Left forelimb (tissue), 1 donor: ENCODE measurements at places on chromosomes 1 and 21.

- no peak for DNase-seq
These were observed 236.1 kb upstream of the VAMP3 start for GRCh38 chr1:7535016-7535415.

DNA sequence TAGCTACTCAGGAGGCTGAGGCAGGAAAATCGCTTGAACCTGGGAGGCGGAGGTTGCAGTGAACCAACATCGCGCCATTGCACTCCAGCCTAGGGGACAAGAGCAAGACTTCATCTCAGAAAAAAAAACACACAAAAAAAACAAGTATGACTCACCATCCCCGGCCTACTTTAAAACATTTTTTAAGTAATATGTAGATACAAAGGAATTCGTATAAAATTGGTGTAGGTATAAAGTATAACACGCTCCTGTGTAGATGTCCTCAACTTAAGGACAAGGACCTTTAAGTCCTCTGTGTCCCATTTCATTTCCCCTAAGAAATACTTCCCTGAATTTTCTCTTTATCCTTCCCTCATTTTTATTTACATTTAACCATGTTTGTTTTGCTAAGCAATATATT, 73.4 kb upstream of the PKN2 start:
- DNase-seq = no peak

DNA sequence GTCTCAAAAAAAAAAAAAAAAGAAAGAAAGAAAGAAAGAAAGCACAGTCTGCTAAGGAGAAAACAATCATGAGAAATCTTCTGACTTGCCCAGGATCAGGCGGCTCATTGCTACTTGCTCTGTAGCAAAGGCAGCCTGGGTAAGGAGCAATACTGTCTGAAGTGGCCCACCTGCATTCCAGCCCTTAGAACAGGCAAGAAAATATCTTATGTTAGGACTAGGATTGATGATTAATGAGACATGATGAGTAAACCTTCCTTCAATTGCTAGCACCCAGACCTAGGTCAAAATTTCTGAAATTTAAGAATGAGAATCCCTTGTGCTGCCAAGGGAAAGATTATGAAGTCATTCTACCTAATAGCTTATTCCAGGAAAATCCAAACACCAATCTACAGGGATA, 140.8 kb downstream of the DSCAM start:
- DNase-seq = no peak

GRCh38 chr1:36055706-36056105, 28.2 kb upstream of the TEKT2 start:
- DNase-seq = no peak

DNA sequence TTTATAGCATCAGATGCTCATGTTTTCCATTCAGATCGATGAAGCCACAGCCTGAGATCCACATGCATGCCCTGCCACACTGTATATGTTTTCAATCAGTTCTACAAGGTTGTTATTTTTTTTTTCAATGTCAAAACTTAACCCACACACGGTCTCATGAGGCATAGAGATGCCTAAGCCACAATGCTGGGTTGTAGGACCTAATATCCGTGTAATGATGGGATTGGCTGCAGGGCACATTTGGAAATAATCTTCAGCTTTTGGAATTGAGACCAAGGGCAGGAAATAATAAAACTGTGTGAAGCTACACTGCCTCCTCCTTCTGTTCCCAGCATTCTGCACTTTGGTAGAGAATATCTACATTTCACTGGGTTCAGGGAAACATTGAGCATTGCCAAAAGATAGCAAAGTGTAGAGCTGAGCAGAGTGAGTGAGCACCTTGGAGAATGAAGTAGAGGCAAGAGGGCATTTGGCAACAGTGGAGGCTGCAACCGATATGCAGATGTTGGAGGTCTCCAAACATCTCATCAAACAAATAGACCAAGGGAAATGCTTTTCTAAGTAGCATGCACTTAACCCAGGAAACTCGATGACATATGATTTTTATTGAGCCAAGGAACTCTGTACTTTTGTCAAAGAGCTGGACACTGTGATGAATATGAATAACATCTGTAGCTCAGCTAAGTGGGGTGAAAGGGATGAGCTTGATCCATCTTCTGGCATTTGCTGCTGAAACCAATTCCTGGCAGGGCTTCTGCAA, 176.7 kb downstream of the LYPLAL1 start:
- DNase-seq = no peak

GRCh38 chr1:222991908-222992307, 151.1 kb downstream of the TLR5 start:
- no peak for DNase-seq

GRCh38 chr1:107786203-107786845, 178.7 kb downstream of the VAV3 start:
- DNase-seq = no peak

DNA sequence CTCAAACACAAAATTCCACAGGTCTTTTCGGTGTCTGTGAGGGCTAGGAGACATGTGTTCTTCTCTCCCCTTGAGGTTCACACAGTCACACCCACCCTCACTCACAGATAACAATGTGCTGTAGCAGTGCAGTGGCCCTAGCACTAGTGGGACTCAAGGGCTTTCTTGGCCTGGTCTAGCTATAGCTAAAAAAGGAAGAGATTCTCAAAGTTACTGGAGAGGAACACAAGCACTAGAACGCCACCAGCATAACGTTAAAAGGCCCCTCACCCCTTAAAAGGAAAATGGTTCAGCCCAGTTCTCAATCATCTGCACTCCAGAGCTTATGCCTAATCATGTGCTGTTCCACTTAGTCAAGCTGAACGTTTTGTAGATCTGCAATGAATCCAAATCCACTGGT, 39.5 kb downstream of the RGS8 start:
- no peak for DNase-seq

GRCh38 chr1:5239911-5240310, 585.5 kb downstream of the AJAP1 start:
- DNase-seq = no peak

DNA sequence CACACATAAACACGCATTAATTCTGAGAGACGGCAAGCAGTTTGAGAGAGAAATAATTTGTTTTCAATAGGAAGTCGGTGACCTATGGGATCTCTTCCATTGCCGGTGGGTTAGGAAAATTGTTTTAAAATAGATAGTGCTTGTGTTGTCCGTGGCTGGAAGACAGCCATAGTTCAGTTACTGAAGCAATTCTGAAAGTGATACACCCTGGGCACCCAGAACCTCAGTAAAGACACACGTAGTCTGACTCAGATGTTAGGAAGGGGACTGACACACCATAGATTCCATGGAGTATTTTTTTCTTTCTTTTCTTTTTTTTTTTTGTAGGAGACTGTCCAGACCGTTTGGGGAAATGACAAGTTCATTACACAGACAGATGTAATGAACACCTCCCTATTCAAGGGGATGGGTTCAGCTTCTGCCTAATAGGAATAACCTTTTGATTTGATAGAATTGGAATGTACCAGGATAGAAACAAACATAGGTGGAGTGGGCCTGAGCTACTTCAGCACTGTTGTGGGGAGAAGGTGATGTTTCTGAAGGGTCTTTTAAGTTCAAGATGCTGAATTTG, 1.6 kb downstream of the C1orf21 start:
- DNase-seq = no peak

- DNase-seq = no peak
These were observed 15.2 kb downstream of the RPAP2 start for GRCh38 chr1:92314024-92314423.

DNA sequence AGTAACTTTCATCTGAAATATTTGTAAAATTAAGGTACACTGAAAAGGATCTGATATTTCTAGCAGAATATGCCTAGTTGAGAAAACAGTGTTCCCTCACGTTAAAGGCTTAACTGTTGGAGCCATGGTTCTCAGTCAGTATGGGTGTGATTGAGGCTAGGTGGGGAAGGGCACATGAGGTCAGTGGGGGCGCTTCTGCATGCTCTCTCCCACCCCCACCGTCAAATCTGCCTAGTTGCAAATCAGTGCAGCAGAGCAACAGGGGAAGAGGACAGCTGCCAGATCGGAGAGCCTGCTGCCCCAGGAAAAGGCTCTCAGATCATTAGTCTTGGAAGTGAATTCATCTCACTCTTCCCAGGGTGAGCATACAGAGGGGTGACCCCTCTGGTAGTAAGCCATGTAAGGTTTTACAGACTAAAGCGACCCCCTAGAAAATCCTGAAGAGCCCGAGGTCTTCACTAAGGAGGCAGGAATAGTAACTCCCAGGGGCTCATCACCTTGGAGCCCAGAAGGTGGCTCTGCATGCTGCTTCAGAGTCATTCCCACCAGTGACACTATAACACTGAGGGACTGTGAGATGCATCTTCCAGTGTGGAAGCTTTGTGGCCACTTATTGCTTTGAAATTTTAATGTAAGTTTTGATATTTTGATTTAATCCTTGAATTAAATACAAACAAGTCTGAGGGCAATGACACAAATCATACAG, 83.1 kb upstream of the BARHL2 start:
- no peak for DNase-seq

- no peak for DNase-seq
These were observed 3.7 kb upstream of the KIAA1614 start for GRCh38 chr1:180909005-180909414.

DNA sequence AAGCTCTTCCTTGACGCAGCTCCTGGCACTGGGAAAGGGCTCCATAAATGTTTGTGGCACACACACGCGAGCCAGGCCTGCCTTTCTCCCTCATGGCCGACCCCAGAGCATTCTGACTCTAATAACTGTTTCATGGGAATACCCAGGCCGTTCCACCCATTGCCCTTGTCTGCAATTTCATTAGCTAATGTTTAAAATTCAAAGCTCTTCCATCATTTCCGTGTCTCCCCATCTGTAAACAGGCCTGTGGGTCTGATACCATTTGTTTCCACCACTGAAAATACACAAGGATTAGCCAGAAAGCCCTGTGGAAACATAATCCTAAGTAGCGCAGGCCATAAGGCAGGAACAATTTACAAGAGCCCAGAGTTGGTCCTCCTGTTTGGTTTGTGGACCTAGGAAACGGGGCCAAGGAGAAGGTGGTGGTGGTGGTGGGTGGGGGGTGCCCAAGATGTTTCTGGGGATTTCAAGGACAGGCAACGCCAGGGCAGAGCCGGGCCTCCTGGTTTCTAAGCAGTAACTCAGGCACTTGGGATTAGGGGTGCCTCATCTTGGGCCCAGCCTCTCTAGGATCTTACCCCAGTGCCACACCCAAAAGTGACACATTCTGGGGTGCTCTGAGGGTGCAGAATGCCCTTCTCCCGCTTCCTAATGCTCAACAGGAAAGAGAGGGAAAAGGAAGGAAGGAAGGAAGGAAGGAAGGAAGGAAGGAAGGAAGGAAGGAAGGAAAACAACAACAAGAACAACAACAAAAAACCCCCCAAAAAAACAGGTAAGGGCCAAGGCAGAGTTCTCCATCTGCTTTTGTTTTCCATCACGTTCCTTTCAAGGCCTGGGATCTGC, 79.4 kb downstream of the SSBP3 start:
- DNase-seq = no peak

- DNase-seq = no peak
These were observed 2.5 kb downstream of the MX2 start for GRCh38 chr21:41364308-41364707.

DNA sequence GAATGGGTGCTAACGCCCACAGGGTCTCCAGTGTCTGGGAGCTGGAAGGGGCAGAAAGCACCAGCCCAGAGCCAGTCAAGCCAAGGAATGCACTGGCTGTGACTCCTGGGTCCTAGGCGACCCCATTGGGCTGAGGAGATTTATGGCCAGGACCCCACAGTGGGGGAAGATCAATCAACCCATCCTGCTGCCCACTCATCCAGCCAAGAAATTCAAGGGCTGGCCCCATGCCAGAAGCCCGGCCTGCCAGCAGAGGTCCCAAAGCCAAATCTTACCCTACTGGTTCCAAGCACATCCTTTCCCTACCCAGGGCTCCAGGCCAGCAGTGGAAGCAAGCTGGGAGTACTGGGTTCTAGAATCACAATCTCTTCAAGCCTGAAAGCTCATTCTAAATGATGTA, 6.8 kb upstream of the PDZK1IP1 start:
- no peak for DNase-seq
